Gastrocnemius medialis (tissue), 4 donors: ENCODE measurements at places on chromosomes 2 and 18. TPM values are rescaled to one million over a fixed set of nuclear protein-coding genes. Genes with fewer than 3 reads are reported as not detected.

Gene NFATC1
- total RNA-seq: 28.9 TPM

GRCh38 chr2:203533676-203534591 is 1.2 kb downstream of the RAPH1 start:
- DNase-seq: no peak

Gene FARP2
- total RNA-seq: 14.5 TPM

Gene LMAN2L
- total RNA-seq: 8.8 TPM

Gene EMILIN2
- total RNA-seq: 5.9 TPM
